Esophagus mucosa (tissue), 1 donor: ENCODE measurements at places on chromosomes 16 and 17. TPM values are rescaled to one million over a fixed set of nuclear protein-coding genes. Genes with fewer than 3 reads are reported as not detected.
A peak's percentile ranks its signal among the peaks of the same experiment; 100 is the strongest.

- no peak for ATAC-seq
These were observed 1387.9 kb downstream of the CDH8 start for GRCh38 chr16:60648290-60648689.

DNA sequence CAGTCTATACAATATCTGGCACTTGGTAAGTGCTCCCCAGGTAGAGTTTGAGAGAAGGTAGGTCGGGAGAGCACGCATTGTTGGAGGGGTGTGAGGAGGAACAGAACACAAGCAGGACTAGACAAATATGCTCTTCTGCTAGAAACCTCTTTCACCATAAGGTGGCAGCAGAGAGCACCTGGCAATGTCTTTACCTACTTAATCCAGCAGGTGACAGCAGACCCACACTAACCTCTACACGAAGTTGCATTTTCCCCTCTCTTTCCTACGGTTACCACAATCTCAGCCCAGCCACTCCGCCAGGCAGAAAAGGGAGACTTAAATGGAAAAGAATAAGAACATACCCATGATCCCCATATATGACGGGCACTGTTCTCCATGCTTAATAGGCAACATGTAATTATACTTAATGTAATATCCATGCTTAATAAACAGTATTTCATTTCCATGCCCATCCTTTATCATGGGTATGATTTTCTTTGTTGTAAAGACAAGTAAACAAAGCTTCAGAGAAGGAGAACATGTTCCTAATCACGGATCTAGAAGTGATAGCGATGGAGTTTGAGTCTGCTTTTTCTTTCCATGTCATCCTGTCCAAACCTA is 55.1 kb upstream of the CCL2 start:
- peak; percentile 92 for ATAC-seq

Gene CES4A
- total RNA-seq: 6.0 TPM

GRCh38 chr17:48101012-48101720 is at the start of gene CBX1:
Gene CBX1 (minus strand): TSS chr17:48101478. CDS start chr17:48077004, 24,474 bp downstream.
- ATAC-seq: peak; percentile 96

Gene CDK12
- total RNA-seq: 34.4 TPM

- ATAC-seq: no peak
These were observed 1.0 kb downstream of the MYOCD start for GRCh38 chr17:12666718-12667117.

- ATAC-seq: no peak
These were observed 32.9 kb upstream of the USP22 start for GRCh38 chr17:21075739-21076085.

- ATAC-seq: no peak
These were observed 154.7 kb downstream of the ZNF423 start for GRCh38 chr16:49701065-49701685.

Gene PNMT
- 1.1 TPM for total RNA-seq

DNA sequence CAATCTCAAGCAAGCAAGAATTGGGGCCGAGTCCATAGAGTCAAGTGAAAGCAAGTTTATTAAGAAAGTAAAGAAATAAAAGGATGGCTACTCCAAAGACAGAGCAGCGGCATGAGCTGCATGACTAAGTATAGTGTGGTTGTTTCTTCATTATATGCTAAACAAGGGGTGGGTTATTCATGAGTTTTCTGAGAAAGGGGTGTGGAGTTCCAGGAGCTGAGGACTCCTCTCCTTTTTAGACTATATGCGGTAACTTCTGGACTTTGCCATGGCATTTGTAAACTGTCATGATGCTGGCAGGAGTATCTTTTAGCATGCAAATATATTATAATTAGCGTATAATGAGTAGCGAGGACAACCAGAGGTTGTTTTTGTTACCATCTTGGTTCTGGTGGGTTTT is 819.9 kb downstream of the KCNJ2 start:
- ATAC-seq: no peak

Gene RNF112
- total RNA-seq: 1.1 TPM

GRCh38 chr17:78390241-78391050 is 12.0 kb downstream of the PGS1 start:
- ATAC-seq: no peak

Gene SEPTIN1
- total RNA-seq: 2.4 TPM

- ATAC-seq: no peak
These were observed 21.6 kb upstream of the PITPNA start for GRCh38 chr17:1584167-1584566.

- no peak for ATAC-seq
These were observed 204.9 kb downstream of the C16orf78 start for GRCh38 chr16:49578435-49579024.

GRCh38 chr17:50949989-50950877 is 84.1 kb upstream of the TOB1 start:
- peak; percentile 87 for ATAC-seq

GRCh38 chr17:16027708-16028584 is 28.3 kb downstream of the TTC19 start:
- ATAC-seq: peak; percentile 98

- ATAC-seq: no peak
These were observed 34.8 kb downstream of the UBN1 start for GRCh38 chr16:4882000-4882632.

Gene DOC2A
- total RNA-seq: 0.20 TPM
